ENCODE measurements at places on chromosomes 5 and 9.

DNA sequence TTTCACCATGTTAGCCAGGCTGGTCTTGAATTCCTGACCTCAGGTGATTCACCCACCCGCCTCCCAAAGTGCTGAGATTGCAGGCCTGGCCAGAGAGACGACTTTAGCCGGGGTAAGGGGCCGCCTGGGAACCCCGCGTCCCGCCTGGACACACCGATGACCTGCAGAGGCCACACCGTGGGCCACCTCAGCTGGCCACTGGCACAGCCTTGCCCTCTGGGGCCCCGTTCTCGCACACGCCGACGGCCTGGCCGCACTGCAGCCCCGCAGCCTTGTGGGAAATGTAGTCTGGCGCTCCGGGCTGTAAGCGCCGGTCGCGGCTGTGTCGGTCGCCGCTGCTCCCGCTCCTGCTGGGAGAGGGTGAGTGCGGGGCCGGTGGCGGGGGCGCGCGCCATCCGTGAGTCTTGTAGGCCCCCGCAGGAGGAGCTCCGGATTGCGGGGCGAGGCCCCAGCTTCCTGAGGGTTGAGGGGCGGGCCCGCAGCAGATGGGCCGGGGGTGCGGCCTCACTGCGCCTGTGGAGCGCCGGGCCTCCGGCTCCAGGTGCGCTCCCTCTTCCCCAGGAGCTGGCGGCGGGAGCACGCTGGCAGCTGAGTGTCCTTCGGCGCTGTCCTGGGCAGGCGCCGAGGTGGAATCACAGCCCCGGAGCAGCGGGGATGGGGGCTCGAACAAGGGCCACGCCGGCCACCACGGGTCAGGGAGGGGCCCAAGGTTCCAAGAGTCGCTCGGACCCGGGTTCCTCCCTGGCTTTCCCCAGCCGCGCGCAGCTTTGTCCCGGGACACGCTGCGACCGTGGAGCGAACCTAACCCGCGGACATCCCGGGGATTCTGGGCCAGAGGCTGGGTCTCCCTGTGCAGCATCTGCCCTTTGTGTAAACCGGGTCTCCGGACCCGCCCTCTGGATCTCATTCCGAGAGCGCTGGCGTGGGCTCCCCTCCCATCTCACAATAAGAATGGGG is at the start of gene ZFP2:
TSS of gene ZFP2 (plus strand) at position 299 of the 957 bp plus-strand sequence. CDS start 35,401 bp downstream, outside the sequence.
- no peak for DNase-seq

- DNase-seq, result no peak
Measured at GRCh38 chr5:30736669-30737068, 456.8 kb upstream of the CDH6 start.

GRCh38 chr9:93954434-93955061 is 607 bp downstream of the BARX1 start:
- no peak for DNase-seq

- no peak for DNase-seq
Measured at GRCh38 chr9:22129133-22129532, 120.0 kb upstream of the CDKN2B start.

- DNase-seq, result no peak
Measured at GRCh38 chr9:5419987-5420386, 17.7 kb downstream of the PLGRKT start.

DNA sequence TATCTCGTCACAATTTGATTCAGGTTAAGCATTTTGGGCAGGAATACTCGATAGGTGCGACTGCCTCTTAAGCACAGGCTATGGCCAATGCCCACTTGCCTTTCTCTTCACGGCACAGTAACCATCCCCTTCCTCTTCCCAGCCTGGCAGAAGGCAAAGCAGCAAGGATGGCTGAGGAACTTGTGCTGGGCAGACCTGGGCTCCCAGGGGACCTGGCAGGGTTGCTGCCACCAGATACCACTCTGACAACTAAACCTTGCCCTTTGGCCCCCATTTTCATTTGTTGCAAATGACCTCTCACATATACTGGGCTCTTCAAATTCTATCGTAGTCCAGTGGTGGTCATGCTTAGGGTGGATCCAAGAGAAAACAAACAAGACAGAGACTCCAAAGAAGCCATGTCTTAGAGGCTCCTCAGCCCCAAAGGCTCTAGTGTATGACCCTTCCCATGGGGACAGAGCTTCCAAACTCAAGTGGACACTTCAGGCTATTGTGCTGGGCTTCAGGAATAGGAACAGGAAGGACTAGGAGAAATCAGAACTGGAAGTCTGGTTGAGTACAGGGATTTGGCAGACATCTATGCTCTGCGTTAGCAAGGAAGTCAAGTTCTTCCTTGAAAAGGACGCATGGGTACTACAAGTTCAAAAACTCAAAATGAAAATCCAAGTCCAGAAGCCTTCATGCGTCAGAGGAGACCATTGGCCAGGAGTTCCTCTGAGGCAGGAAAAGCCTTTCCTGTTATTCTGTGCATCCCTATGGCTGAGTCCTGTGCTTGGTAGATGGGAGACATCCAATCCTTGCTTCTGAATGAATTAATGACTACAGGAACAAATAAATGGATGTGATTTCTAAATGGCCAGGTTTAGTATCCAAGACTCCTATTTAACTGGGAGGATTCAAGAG is 64.6 kb upstream of the PLPP1 start:
- no peak for DNase-seq

- DNase-seq, result no peak
Measured at GRCh38 chr9:92426501-92427145, 2.4 kb upstream of the OMD start.

DNA sequence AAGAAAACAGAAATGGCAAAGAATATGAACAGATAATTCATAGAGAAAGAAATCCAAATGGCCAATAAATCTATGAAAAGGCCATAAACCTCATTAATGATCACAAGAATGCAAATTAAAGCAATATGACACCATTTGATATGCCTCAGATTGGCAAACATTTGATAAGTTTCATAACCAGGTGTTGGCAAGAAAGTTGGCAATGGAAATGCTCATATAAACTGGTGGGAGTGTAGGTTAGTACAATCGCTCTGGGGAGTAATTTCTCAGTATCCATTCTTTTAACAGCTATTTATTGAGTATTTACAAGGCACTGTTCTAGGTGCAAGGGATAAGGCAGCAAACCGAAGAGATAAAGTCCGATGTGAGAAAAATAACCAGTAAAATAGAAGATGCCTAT is 154.5 kb downstream of the TTLL11 start:
- DNase-seq, result no peak
